PC-9 (cell line): ENCODE measurements at places on chromosomes 3 and 15. TPM values are rescaled to one million over a fixed set of nuclear protein-coding genes. Genes with fewer than 3 reads are reported as not detected.

GRCh38 chr15:25892126-25892525, 29.0 kb upstream of the ATP10A start:
- no peak overlapping the region for H3K4me3 ChIP-seq
- H3K27me3 ChIP-seq: no peaks in the 10 kb centered on the region; the same call in none of the 2 replicates
- H3K27ac ChIP-seq: no peak overlapping the region
- DNase-seq: no peak

DNA sequence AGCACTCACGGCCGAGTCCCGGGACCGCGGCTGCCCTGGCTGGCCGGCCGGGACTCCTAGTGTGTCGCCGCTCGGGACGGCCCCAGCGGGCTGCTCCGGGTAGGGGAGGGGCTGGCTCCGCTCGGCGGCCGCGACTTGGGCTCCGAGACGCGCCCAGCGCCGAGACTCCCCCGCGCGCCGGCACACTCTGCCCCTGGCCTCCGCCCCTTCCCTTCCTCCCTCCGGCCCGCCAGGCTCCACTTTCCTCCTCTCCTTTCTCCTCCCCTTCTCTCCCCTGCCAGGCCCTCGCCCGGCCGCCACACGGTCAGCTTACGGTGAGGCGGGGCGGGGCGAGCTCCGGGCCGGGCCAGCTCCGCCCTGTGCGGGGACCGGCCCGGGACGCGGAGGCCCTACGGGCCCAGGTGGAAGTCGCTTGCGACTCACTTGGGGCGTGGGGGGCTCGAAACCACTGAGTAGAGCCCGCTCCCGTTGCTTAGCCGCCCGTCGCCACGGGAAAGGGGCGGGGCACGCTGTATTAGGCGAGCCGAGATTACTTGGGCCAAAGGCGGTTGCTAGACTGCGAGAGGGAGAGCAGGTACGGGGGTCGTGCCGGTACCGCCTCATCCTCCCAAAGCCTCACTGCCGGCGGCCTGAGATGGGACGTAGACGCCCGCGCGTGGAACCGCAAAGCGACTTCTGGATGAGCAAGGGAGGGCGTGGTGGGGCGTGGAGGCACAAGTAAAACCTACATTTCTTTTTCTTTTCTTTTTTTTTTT, at the start of gene ITGB5:
Gene ITGB5 (minus strand): TSS at position 189 of the 755 bp plus-strand sequence. CDS start 365 bp downstream, outside the sequence.
- H3K27ac ChIP-seq: peak within 1 kb of the TSS; percentile 69
- H3K4me3 ChIP-seq: peak within 1 kb of the TSS; percentile 84
- peaks cover 11% of the 10 kb centered on the region; the same call in 1 of the 2 replicates for H3K36me3 ChIP-seq
- H3K27me3 ChIP-seq: no peaks in the 10 kb centered on the region
- H3K4me1 ChIP-seq: peaks cover 41% of the 10 kb centered on the region
- peak; percentile 89 for DNase-seq

DNA sequence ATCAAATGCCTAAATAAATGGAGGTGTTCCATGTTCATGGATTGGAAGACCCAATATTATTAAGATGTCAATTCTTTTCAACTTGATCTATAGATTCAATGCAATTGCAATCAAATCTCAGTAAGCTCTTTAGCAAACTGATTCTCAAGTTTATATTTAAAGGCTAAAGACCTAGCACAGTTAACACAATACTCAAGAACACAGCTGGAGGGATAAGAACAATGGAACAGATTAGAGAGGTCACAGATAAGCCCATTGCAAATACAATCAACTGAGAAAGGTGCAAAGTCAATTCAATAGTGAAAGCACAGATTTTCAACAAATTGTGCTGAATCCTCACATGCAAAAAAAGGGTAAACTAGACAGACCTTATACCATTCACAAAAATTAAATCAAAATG, 198.9 kb downstream of the P3H2 start:
- H3K4me1 ChIP-seq: no peaks in the 10 kb centered on the region
- no peaks in the 10 kb centered on the region for H3K27me3 ChIP-seq
- DNase-seq: no peak
- no peak overlapping the region for H3K4me3 ChIP-seq
- H3K27ac ChIP-seq: no peak overlapping the region

GRCh38 chr15:33872416-33873106, 95.7 kb upstream of the CHRM5 start:
- no peak overlapping the region for H3K27ac ChIP-seq
- DNase-seq: no peak
- no peaks in the 10 kb centered on the region for H3K36me3 ChIP-seq
- no peaks in the 10 kb centered on the region for H3K4me1 ChIP-seq
- no peak overlapping the region for H3K4me3 ChIP-seq

GRCh38 chr15:69896606-69897005, 201.1 kb downstream of the TLE3 start:
- peaks cover 3% of the 10 kb centered on the region; the same call in 1 of the 2 replicates for H3K27me3 ChIP-seq
- H3K36me3 ChIP-seq: no peaks in the 10 kb centered on the region
- no peak overlapping the region for H3K27ac ChIP-seq
- no peaks in the 10 kb centered on the region for H3K4me1 ChIP-seq
- no peak overlapping the region for H3K4me3 ChIP-seq

DNA sequence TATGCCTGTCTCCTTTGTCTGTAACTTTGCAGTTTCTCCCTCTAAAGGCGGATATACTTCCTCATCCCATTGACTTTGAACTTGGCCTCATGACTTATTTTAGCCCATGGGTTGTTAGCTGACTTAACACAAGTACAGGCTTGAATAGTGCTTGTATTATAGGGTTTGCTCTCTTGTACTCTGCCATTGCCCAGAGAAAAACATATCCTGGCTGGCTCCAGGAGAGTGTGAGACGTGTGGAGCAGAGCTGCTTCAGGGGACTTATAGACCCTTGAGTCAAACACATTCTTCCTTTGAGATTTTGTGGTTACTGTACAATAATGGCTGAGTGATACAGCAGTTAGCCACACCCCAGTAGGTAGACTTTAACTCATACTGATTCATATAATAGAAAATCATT, 124.0 kb downstream of the RAP2B start:
- no peaks in the 10 kb centered on the region for H3K36me3 ChIP-seq
- H3K4me1 ChIP-seq: peaks cover 22% of the 10 kb centered on the region
- H3K4me3 ChIP-seq: no peak overlapping the region
- no peak overlapping the region for H3K27ac ChIP-seq
- DNase-seq: no peak

- no peaks in the 10 kb centered on the region for H3K27me3 ChIP-seq
- no peak for DNase-seq
- no peak overlapping the region for H3K27ac ChIP-seq
- no peaks in the 10 kb centered on the region for H3K36me3 ChIP-seq
- no peak overlapping the region for H3K4me3 ChIP-seq
Observed at GRCh38 chr3:106263011-106263410, 394.2 kb upstream of the CBLB start.

DNA sequence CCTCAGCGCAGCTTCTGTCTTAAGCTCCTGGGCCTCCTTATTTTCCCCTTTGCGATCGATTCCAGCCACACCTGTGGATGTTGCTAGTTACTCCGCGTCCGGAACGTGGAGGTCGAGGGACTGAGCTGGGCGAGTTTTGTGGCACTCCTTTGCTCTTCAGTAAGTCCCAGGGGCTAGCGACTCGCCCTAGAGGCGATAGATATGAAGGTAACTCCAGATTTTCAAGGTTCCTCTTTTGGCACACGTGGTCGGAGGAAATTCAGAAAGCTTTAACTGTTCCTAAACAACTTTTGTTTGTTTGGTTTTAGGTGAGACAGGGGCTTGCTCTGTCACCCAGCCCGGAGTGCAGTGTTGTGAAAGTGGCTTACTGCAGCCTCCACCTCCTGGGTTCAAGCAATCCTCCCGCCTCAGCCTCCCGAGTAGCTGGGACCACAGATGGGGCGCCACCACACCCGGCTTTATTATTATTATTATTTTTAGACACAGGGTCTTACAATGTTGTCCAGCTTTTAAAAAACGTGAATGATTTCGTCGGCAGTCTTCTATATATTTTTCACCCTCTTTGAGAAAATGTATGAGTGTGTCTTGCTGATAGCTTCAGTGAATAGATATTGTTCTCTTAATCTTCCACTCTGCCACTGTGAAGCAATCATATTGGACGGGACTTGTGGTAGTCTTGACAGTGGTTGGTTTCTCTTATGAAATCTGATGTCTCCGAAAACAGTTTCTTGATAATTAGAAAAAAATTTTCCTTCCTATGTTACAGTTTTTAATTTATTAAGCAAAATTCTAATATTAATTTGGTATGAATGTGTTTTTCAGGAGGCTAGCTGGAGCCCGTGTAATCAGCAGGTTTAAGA, 785 bp downstream of the MFSD1 start:
- 0 out of 2 replicates have a peak, but pooled peaks cover 16% of the 10 kb centered on the region for H3K36me3 ChIP-seq
- peak overlapping the region; percentile 82 for H3K4me3 ChIP-seq
- no peaks in the 10 kb centered on the region for H3K27me3 ChIP-seq
- peak overlapping the region; percentile 43; the same call in 1 of the 2 replicates for H3K27ac ChIP-seq

GRCh38 chr15:100880139-100880896, 687 bp downstream of the ALDH1A3 start:
- DNase-seq: no peak
- peak overlapping the region; percentile 74 for H3K27ac ChIP-seq
- peaks cover 28% of the 10 kb centered on the region for H3K36me3 ChIP-seq
- H3K4me1 ChIP-seq: peaks cover 36% of the 10 kb centered on the region
- H3K27me3 ChIP-seq: no peaks in the 10 kb centered on the region
- H3K4me3 ChIP-seq: peak overlapping the region; percentile 94

DNA sequence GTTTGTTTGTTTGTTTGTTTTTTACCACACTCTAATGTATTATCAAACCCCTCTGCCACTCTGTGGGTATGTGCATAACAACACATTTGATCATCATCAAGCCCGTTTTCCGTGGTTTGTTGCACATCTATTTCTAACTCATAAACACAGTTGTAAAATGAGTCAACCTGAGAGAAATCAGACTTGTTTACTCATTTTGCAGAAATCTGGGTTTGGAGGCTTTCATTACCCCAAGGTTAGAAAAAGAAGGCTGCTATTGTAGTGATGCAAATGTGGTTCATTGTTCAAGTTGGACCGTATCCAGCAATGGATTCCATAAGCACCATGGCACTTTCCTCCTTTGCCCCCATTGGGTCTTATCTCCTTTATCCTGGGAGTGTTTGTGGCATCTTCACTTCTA, 353.2 kb upstream of the SOX2 start:
- H3K36me3 ChIP-seq: no peaks in the 10 kb centered on the region
- H3K4me3 ChIP-seq: no peak overlapping the region
- no peaks in the 10 kb centered on the region for H3K27me3 ChIP-seq
- DNase-seq: no peak

GRCh38 chr15:52136442-52136980, 23.9 kb upstream of the BCL2L10 start:
- no peak overlapping the region for H3K4me3 ChIP-seq
- H3K36me3 ChIP-seq: no peaks in the 10 kb centered on the region
- peaks cover 5% of the 10 kb centered on the region; the same call in 1 of the 2 replicates for H3K4me1 ChIP-seq
- no peak overlapping the region for H3K27ac ChIP-seq

- H3K36me3 ChIP-seq: no peaks in the 10 kb centered on the region
- no peak for DNase-seq
- no peak overlapping the region for H3K27ac ChIP-seq
- H3K4me3 ChIP-seq: no peak overlapping the region
- H3K27me3 ChIP-seq: no peaks in the 10 kb centered on the region
Observed at GRCh38 chr3:144112437-144112836, 140.8 kb downstream of the DIPK2A start.

GRCh38 chr3:65381496-65382010, 657.2 kb downstream of the MAGI1 start:
- H3K27ac ChIP-seq: no peak overlapping the region
- no peaks in the 10 kb centered on the region for H3K36me3 ChIP-seq
- H3K4me1 ChIP-seq: no peaks in the 10 kb centered on the region
- H3K27me3 ChIP-seq: no peaks in the 10 kb centered on the region
- DNase-seq: no peak

DNA sequence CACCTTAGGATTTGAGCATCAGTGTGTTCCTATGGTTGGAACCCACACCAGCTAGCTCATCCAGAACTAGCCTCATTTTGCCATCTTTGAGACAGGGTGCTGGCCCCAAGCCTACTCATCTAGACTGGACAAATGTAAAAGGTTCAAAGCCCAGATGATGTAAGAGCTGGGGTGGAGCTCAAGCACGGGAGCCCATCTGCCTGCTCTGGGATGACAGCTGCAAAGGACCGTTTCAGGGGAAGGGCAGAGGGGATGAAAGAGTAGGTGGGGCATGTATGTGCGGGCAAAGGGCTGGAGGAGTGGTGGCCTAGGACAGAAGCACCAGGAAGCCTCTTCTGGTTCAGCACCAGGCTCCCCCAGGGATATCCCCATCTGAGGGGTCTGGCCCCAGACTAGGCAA, 15.8 kb downstream of the CLK3 start:
- H3K27ac ChIP-seq: no peak overlapping the region
- H3K36me3 ChIP-seq: 0 out of 2 replicates have a peak, but pooled peaks cover 3% of the 10 kb centered on the region
- no peaks in the 10 kb centered on the region for H3K4me1 ChIP-seq
- no peaks in the 10 kb centered on the region for H3K27me3 ChIP-seq
- no peak overlapping the region for H3K4me3 ChIP-seq

GRCh38 chr3:123618768-123619484, 34.1 kb upstream of the HACD2 start:
- DNase-seq: peak; percentile 66
- H3K27ac ChIP-seq: peak overlapping the region; percentile 89
- peaks cover 53% of the 10 kb centered on the region for H3K4me1 ChIP-seq

GRCh38 chr3:25386686-25387255, 41.3 kb upstream of the RARB start:
- H3K27ac ChIP-seq: no peak overlapping the region
- no peaks in the 10 kb centered on the region for H3K27me3 ChIP-seq
- H3K4me3 ChIP-seq: no peak overlapping the region
- no peak for DNase-seq

- DNase-seq: no peak
- no peaks in the 10 kb centered on the region for H3K4me1 ChIP-seq
- no peaks in the 10 kb centered on the region for H3K36me3 ChIP-seq
- no peak overlapping the region for H3K27ac ChIP-seq
- H3K27me3 ChIP-seq: no peaks in the 10 kb centered on the region
- H3K4me3 ChIP-seq: no peak overlapping the region
Observed at GRCh38 chr3:178475062-178475461, 61.2 kb upstream of the KCNMB2 start.

DNA sequence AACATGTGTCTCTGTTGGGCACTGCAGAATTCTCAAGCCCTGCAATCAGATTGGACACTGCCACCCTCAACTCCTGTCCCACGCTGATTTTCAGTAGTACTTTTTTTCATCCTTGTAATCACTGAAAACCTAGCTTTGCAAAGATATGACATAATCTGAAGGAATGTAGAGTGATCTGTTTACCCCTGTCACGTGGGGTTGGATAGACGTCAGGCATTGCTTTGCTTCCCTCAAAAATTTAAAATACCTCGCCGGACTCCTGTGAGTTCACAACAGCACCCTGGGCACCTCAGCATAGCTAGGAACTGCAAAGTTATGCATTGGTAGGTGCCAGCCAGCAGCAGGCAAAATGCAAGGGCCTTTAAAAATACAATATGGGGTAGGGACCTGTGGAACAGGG, 71.1 kb upstream of the OXTR start:
- no peak overlapping the region for H3K27ac ChIP-seq
- no peaks in the 10 kb centered on the region for H3K27me3 ChIP-seq
- no peak for DNase-seq
- H3K4me1 ChIP-seq: no peaks in the 10 kb centered on the region; the same call in 1 of the 2 replicates
- no peaks in the 10 kb centered on the region for H3K36me3 ChIP-seq
- no peak overlapping the region for H3K4me3 ChIP-seq

GRCh38 chr15:55915221-55915620, 78.2 kb downstream of the NEDD4 start:
- no peaks in the 10 kb centered on the region for H3K36me3 ChIP-seq
- no peak overlapping the region for H3K4me3 ChIP-seq
- H3K4me1 ChIP-seq: peaks cover 9% of the 10 kb centered on the region
- no peaks in the 10 kb centered on the region for H3K27me3 ChIP-seq
- no peak for DNase-seq

Gene SI
- total RNA-seq: not detected in 2 replicates

Gene PCLAF
- 59.5 and 70.4 TPM in 2 replicates for total RNA-seq

Gene AEN
- total RNA-seq: 6.7 and 7.8 TPM in 2 replicates

Gene SIDT1
- 1.2 and 3.3 TPM in 2 replicates for total RNA-seq

Gene RYR3
- total RNA-seq: 0.15 and 0.25 TPM in 2 replicates

Gene APBA2
- total RNA-seq: not detected in 2 replicates

Gene GPR171
- total RNA-seq: not detected in 2 replicates

Gene TP53BP1
- 62.1 and 66.8 TPM in 2 replicates for total RNA-seq

Gene P2RY14
- total RNA-seq: not detected in 2 replicates

Gene DOCK3
- 15.2 and 16.9 TPM in 2 replicates for total RNA-seq
